ENCODE measurements at places on chromosomes 3 and 15.

- no peak for DNase-seq
Observed at GRCh38 chr3:48558493-48559134, 2.0 kb upstream of the PFKFB4 start.

GRCh38 chr15:88267720-88268119, 11.2 kb upstream of the NTRK3 start:
- no peak for DNase-seq

- DNase-seq = no peak
Observed at GRCh38 chr3:171088964-171089754, 62.6 kb upstream of the SLC2A2 start.

DNA sequence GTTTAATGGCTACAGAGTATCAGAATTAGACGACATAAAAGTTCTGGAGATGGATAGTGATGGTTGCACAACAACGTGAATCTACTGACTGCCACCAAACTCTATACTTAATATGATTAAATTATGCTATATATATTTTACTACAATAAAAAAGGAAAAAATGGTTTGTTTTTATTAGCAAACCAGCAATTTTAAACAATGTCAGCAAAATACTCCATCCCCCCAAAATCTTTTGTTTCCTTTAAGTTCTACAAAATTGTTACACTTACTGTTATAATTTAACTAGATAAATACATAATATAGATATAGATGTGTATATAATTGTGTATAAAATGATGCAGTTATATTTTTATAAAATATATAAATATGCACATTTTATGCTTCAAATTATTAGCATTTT, 710.8 kb upstream of the UBE2E2 start:
- no peak for DNase-seq

- DNase-seq = no peak
Observed at GRCh38 chr3:183873914-183874313, 10.8 kb downstream of the PARL start.

DNA sequence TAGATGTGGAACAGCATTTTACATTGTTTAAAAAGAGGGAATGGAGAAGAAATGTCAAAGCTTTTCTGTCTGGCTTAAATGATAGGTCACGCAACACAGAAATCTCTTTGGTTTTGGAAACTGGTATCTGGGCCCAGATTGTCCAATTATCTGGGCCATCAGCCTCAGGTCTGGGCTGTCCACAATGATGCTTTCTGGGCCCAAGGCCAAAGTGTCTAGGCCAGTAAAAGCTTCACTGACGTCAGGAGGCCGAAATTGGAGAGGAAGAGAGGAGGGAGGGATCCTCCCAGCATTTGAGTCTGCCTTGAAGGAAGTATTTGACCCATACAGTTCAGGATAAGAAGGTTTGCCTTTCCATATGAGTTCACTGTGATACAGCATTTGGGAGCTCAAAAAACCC, 60.7 kb upstream of the ALDH1A3 start:
- no peak for DNase-seq

GRCh38 chr3:182925330-182925943, 54.9 kb downstream of the DCUN1D1 start:
- peak; percentile 56 for DNase-seq
